Stimulated activated CD4-positive, alpha-beta T cell treated with anti-CD3 and anti-CD28 coated beads, Interleukin-15, amount 100 ng/mL, for 1 hour (primary cell): ENCODE measurements at places on chromosomes 12 and 14.

GRCh38 chr14:72975770-72976169 is 49.5 kb downstream of the DCAF4 start:
- DNase-seq, result no peak

GRCh38 chr12:47219243-47219642 is 139.5 kb upstream of the AMIGO2 start:
- no peak for DNase-seq

- DNase-seq, result no peak
These were observed 70.6 kb downstream of the PTHLH start for GRCh38 chr12:27901959-27902358.

GRCh38 chr12:105761075-105761474 is 377.7 kb downstream of the NUAK1 start:
- no peak for DNase-seq

- DNase-seq, result no peak
These were observed 1.4 kb upstream of the FOS start for GRCh38 chr14:75277008-75277814.

GRCh38 chr12:124088217-124088907 is 115.3 kb downstream of the ZNF664 start:
- no peak for DNase-seq

- DNase-seq, result no peak
These were observed 1.7 kb downstream of the ANGEL1 start for GRCh38 chr14:76810953-76811400.

DNA sequence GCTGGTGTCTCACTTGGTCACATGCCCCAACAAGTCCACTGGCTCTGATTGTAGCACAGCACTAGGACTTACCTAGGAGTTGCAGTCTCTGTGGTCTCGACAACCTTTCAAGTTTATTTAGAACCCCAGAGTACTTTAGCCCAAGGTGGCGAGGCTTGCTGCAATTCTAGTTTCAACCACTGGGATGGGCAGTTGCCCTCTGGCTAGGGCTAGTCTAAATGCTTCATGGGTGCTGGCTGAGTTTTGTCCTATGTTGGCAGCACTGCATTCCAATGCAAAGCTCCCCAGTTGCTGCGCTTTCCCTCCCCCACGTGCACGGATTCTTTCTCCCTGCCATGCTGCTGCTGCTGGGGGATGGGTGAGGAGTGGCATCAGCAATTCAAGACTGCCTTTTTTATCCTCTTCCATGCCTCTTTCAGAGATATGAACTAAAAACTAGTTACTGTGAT is 207.9 kb downstream of the SYNE2 start:
- no peak for DNase-seq

DNA sequence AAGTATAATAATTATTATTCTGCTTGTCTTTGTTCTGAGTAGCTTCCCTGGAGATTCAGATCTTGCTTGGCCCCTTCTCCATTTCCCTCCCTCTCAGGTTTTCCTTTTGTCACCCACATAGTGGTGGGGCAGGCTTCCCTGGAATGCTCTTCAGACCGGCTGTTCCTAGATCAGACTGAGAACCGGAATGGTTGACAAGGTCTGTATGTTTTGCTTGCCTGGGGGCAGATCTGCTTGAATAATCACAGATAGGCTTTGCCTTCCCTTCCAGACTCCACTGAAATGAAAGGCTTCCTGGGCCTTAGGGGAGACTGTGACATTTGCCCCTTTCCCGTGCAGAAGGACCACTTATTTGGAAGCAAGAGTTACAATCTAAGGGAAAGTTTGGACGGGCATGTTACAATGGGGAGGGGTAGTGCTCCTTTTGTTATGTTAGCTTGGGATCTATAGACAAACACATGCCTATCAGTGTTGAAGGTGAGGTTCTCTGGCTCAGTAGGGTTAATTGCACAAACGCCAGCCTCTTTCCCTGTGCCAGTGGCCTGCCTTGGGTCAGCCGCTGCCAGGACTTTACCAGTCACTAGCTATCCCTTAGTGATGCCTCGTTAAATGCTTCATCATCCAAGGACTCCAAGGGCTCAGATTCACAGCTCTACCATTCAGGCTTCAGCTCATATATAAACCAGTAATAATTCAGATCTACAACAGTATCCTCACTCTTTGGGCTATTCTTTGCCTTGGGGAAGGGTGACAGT is 178.6 kb downstream of the SNAPC1 start:
- DNase-seq, result no peak

GRCh38 chr12:6494968-6495367 is 1.1 kb downstream of the NCAPD2 start:
- DNase-seq, result no peak

- DNase-seq, result no peak
These were observed 1.1 kb downstream of the ANO6 start for GRCh38 chr12:45216983-45217485.

- DNase-seq, result no peak
These were observed 105.2 kb upstream of the SYT1 start for GRCh38 chr12:78759367-78759766.

DNA sequence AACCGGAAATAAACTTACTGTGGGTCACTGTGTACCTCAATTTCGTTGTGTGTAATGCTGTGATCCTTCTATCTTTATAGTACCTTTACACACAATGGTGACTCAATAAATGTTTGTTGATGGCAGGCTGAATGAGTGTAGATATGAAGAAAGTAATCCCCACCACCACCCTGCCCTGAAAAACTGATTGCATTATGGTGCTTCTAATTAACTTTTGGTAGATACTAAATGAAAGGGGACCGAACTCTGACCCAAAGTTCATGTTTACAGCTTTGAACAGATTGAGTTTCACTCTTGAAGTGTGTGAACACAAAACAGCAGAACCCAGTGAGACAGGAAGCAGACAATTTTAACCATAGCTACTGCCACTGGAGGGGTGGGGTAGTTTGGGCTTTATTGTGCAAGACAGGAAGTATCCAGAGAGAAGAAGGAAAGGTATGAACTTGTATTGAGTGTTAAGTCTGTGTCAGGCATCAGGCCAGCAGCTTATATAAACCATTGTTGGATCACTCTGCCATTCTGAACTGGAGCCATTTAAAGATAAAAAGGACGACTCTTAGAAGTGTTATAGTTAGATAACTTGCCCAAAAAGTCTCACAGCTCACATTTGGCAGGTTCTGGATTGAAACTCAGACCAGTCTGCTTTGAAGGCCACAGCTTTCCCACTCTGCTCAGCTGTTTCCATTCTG is 197.0 kb upstream of the AMIGO2 start:
- DNase-seq, result peak; percentile 18

- DNase-seq, result no peak
These were observed 378.9 kb downstream of the RGS6 start for GRCh38 chr14:72311116-72311515.

DNA sequence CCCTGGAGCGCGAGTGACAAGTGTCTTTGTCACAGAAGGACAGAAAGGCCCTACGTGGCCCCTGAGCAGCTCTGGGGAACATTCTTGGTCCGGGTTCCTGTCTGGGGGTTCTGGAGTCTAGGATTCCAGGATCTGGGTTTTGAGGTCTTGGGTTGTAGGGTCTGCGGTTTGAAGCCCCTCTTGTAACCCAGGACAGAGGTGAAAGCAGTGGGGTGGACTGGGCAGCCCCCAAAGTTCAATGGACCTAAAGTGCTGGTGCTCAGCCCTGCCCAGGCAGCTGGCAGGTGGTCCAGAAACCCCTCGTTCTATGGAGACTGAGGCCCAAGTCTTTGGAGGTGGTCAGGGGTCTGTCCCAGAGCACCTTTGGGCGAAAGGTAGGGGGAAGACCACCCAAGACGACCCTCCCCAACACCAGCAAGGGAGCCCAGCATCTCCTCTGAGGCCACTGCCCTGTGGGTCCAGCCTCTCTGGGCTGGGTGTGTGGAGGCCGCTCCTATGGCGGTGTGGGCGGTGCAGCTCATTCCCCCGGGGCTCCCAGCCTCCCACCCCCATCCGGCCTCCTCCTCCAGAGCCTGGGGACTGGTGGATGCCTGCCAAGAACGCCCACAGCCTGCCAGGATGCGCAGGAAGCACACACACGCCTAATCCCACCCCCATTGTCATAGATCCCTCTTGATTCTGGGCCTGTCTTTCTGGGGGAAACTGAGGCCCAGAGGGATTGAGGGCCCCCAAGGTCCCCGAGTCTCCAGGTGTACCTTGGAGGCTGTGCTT is 30.2 kb upstream of the ANKRD9 start:
- no peak for DNase-seq

DNA sequence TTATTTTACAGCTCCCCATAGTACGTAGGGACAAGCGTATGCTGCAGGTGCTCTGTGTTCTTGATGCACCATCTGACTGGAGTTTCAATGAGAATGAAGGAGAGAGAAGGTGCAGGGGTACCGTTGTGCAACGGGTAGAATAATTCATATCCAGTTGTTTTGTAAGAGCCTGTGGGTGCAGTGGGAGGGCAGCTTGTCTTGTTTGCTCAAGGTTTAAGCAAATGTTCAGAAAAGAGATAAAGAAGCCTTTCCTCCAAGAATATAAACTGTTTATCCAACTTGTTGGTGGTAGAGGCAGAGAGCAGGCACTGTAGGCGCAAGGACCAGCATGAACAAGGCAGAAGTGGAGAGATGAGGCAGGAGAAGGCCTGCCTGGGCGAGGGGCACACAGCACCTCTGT is 64.2 kb downstream of the ADCK1 start:
- DNase-seq, result no peak
